ENCODE measurements at places on chromosomes 11 and 22.

DNA sequence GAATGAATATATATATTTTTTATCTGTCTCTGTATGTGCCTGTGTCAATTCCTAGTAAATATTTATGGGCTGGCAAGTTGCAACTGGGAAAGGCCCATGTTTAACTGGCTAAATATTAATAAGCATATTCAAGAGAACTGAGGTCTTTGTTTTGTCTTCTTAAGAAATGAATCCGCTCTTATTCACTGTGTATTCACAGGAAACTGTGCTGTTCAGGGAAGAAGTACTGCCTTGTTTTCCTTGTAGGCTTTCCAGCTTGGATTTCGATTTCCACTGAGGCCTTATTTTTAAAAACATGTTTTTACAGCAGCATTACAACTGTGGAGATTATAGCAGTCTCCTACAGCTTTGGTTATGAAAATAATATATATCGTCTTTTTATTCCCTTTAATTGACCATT is 64.7 kb downstream of the LDLRAD3 start:
- DNase-seq = no peak

DNA sequence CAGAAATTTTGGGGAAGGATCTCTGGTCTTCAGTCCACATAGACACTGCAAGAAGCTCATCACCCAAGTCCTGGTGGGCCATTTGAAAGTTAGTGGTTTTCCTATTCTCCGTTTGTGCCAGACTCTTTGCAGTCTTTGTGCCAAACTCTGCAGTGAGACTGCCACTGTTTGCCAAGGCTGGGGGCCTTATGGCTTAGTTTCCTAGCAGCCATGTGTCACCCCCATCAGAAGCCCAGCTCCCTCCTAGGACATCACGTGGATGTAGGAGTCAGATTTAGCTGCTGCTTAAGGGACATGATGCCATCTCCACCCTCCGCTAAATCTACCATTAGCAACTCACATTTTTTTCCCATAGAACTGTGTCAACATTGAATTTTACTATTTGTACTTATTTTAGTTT is 220.0 kb downstream of the C11orf91 start:
- DNase-seq = no peak

- DNase-seq = no peak
Measured at GRCh38 chr11:1162491-1163311, 4.9 kb downstream of the MUC5AC start.

GRCh38 chr11:5196067-5196466 is 4.4 kb downstream of the OR51V1 start:
- DNase-seq = no peak

DNA sequence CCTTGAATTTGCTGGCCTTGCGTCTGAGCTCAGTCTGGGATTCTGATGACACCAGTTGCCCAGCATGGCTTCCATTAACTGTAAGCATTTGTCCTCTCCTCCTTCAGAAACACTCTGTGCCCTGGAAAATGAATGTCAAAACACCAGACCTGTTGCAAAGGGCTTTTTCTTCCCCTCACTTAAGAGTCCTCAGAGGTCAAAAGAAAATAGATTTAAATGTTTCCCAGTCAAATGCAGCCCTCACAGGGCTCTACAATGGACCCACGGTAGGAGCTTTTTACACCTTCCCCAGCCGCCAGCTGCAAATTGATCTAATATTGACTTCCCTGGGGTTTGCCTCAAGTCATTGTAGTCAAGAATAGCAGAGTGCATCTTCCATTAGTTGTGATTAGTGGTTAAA is 332.2 kb downstream of the INSC start:
- DNase-seq = no peak

DNA sequence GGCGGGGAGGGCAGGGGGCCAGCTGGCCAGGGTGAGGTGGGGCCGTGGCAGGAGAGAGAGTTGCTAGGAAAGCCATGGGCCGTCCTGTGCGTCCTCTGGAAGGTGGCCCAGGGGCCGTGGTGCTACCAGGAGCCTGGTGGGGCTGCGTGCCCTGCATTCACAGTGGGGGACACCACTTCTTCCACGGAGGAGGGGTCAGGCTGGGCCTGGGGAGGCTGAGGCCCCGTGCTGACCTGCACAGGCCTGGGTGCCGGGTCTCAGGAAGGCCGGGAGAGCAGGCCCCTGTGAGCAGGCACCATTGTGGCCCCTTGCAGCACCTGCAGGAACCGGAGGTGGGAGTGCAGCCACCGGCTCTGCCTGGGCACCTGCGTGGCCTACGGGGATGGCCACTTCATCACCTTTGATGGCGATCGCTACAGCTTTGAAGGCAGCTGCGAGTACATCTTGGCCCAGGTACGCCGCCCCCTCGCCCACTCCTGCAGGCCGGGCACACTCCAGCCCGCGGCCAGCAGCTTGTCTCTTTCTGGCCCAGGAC is 12.0 kb downstream of the MUC5B start:
- no peak for DNase-seq

- no peak for DNase-seq
Measured at GRCh38 chr11:16169541-16169940, 186.8 kb downstream of the SOX6 start.

DNA sequence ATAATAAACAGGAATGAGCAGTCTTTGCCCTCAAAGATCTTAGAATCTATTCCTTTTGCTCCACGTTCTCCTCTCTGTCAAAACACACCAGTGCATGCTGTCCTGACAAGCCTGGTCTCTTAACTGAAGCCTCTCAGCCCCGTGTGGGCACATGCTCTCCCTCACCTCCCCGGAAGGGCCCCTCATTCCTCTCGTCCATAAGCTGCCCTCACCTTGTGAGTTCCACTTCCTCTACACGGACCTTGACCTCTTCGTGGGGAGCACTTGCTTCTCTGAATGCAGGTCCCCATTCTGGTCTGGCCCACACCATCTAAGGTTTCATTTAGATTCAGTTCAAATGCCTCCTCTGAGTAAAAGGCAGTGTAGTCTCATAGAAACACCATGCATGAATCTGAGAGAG is 412.3 kb upstream of the SYN3 start:
- DNase-seq = no peak

DNA sequence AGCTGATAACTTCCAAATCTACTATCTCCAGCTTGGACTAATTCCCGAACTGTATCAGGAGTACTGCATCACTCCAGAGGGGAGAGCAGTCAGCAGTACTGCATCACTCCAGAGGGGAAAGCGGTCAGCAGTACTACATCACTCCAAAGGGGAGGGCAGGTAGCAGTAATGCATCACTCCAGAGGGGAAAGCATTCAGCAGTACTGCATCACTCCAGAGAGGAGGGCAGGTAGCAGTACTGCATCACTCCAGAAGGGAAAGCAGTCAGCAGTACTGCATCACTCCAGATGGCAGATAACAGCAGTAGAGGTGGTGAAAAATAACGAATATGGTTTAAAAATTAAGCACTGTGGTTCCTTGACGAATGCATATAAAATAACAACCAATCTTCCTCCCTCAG is 8.4 kb downstream of the CWC15 start:
- DNase-seq = no peak

- DNase-seq = no peak
Measured at GRCh38 chr22:29700206-29700899, 19.4 kb upstream of the CABP7 start.

GRCh38 chr22:27843441-27843840 is 41.9 kb upstream of the MN1 start:
- no peak for DNase-seq

DNA sequence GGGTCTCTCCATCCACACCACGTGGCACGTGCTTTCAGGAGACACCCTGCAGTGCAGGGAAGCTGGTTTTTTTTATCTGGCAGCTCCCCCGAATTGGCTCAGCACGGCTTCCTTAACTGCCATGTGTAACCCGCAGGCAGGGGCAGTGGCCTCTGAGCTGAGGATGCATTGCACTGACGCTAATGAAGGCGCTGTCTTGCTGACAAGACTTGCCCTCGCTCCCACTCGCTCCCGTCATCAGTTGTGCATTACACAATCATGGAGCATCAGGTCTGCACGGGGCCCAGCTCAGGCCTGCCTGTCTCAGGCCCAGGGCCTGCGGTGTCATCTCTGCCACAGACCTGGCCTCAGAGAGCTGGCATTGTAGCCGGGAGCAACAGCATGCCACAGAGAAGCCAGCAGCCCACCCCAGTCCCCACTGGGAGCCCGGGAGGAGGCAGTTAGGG is 95.9 kb downstream of the ARHGAP8 start:
- no peak for DNase-seq

- DNase-seq = no peak
Measured at GRCh38 chr11:30740091-30740490, 153.9 kb upstream of the MPPED2 start.

GRCh38 chr11:113977701-113978100 is 2.8 kb downstream of the HTR3A start:
- DNase-seq = no peak

DNA sequence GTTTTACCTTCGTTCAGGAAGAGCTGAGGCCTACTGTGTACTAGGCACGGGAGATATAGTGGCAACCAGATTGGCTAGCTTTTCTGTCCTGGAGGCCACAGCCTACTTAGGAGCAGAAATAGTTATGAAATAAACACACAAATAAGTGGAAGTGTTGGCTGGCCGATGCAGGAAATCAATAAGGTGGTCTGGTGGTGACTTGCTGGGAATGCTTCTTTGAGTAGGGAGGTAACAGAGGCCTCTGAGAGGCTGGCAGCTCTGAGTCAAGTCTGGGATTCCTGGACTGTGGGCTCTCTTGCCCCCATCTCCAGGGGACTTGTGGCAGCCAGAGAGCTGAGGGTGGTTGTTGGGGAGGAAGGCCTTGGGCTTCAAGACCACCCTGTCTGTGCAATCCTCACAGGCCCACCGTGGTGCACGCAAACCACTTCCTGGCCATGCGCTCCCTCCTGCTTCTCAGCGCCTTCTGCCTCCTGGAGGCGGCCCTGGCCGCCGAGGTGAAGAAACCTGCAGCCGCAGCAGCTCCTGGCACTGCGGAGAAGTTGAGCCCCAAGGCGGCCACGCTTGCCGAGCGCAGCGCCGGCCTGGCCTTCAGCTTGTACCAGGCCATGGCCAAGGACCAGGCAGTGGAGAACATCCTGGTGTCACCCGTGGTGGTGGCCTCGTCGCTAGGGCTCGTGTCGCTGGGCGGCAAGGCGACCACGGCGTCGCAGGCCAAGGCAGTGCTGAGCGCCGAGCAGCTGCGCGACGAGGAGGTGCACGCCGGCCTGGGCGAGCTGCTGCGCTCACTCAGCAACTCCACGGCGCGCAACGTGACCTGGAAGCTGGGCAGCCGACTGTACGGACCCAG is 4.1 kb downstream of the SERPINH1 start:
- DNase-seq = no peak

GRCh38 chr11:32312206-32312817 is 123.0 kb downstream of the WT1 start:
- no peak for DNase-seq

DNA sequence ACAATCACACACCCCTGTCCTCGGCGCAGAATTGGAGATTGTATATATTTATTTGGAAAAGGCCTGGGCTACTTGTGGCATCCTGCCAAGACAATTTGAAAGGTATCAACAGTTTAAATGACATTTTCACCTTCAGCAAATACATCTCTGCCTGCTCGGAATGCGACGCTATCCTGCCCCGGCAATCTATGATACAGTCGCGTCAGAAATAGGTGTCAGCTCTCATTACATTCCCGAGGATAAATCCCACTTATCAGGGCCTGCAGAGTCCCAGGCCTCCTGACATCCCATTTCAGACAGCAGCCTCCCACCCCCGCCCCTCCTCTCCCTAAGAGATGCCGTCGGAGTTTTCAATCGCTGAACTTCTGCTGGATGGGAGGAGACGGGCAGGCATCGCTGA is 114.7 kb downstream of the BRD1 start:
- no peak for DNase-seq

GRCh38 chr11:101034076-101034475 is 95.5 kb downstream of the PGR start:
- DNase-seq = no peak

DNA sequence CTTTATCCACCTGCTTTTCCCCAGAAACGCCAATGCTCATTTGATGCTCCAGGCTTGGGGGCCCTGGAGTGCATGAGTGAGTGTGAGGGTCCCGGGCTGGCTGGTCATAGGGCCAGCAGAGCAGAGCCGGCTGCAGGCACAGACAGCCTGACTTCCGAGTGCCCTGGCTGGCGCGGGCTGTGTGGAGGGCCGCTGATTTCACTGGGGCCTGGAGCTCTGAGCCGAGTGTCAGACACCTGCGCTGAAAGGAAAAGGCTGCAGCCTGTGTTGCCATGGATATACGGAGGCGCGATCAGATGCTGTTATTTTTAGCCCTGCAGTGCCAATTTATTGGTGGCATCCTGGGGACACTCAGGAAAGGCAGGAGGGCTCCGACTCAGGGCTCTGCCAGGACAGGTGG is 87.6 kb downstream of the ST3GAL4 start:
- DNase-seq = no peak

- DNase-seq = peak; percentile 79
Measured at GRCh38 chr11:128904656-128905344, 13.6 kb downstream of the KCNJ5 start.

GRCh38 chr11:575313-575995 is 816 bp upstream of the PHRF1 start:
- no peak for DNase-seq

- no peak for DNase-seq
Measured at GRCh38 chr11:72736452-72737069, 15.6 kb downstream of the ARAP1 start.

DNA sequence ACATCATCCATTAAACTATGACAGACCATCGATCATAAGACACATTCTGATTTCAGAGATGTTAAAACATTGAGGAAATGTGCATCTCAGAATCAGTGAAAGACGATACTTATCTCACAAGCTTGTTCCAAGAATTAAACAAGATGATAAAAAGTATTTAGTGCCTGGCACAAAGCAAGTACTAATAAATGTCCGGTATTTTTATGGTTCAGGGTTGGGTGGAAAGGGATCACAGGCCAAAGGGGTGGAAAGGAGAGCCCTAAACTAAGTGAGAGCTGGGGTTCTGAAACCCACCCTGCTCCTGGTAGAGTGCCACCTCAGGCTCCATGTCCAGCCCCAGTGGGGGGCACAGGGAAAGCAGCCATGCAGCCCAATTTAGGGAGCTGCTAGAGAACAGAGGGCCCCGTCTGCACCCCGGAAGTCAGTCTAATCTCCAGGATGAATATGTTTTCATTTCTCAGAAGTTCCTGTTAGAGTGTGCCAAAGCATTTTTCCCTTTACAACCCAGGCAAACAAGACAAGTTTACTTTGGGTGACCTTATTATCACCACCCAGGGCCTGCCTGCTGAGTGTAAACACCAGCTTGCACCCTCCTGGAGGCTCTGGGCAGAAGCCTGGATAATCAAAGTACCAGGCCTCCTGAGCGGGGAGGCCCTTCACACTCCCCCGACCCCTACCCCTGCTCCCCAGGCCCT is 3.8 kb upstream of the CREB3L1 start:
- no peak for DNase-seq

GRCh38 chr11:101277036-101277435 is 147.4 kb upstream of the PGR start:
- no peak for DNase-seq
